H4 (cell line): ENCODE measurements at places on chromosomes 2 and 18.

DNA sequence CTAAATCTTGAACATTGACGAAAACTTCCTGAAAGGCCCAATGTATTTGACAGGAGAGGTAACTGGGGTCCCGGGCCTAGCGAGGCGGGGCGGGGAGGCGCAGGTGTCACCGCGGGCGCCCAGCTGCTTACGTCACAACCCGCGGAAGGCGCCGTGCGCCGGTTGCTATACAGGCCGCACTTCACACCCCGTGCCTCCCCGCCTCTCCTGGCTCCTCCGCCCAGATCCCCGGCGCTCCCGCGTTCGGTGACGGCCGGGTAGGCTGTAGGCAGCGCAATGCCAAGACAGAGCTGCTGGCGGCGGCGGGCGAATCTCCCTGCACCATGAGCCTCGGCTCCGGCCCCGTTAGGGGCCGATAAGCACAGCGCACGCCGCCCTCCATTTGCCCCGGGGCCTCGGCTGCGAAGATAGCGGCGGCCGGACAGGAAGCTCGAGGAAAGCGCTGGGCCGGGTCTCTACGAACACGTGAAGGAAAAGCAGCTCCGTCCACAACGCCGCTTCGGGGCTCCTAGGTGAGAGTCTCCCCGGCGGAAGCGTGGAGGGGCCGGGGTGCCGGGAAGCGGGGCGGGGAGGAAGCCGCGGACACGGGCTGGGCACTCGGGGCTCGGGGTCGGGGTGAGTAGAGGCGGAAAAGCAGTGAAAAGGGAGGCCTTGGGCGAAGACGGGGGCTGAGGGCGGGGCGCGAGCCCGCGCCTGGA lies at the start of gene RNF138:
RNF138 (plus strand) TSS at position 151 of the 698 bp plus-strand sequence. CDS start 903 bp downstream, outside the sequence.
- DNase-seq: peak; percentile 73

- no peak for DNase-seq
Observed at GRCh38 chr2:12923907-12924610, 207.3 kb downstream of the TRIB2 start.

- DNase-seq: no peak
Observed at GRCh38 chr2:60862642-60863041, 18.7 kb upstream of the REL start.

DNA sequence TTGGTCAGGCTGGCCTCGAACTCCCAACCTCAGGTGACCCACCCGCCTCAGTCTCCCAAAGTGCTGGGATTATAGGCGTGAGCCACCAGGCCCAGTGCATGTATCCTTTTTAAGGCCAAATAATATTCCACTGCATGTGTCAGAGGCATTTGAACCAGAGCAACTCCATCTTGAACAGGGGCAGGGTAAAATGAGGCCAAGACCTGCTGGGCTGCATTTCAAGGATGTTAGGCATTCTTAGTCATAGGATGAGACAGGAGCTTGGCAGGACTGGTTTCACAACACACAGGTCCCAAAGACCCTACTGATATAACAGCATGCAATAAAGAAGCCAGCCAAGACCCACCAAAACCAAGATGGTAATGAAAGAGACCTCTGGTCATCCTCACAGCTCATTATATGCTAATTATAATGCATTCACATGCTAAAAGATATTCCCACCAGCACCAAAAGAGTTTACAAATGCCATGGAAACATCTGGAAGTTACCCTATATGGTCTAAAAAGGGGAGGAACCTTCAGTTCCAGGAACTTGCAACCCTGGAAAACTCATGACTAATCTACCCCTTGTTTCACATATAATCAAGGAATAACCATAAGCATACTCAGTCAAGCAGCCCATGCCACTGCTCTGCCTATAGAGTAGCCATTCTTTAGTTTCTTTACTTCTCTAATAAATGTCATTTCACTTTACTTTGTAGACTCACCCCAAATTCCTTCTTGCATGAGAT lies 204.6 kb downstream of the RAB3GAP1 start:
- DNase-seq: no peak

- no peak for DNase-seq
Observed at GRCh38 chr2:240182001-240182400, 41.5 kb upstream of the OTOS start.

DNA sequence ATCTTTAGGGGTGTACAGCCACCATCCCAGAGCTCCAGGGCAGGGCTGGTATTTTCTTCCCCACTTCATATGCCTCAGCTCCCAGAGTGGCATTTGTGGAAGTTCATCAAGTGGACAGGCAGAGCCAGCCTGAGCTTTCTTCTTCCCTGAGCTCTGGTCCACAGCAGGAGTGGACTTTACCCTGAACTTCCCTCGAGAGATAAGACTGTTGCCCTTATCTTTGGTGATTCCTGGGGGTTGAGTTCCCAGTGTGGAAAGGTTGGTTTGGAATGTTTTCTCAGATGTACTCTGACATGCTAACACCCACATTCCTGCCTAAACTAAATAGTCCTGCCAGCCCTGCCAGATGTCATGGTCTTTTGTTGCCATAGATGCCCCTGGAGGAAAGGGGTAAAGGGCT lies 62.0 kb upstream of the LGALSL start:
- DNase-seq: no peak

DNA sequence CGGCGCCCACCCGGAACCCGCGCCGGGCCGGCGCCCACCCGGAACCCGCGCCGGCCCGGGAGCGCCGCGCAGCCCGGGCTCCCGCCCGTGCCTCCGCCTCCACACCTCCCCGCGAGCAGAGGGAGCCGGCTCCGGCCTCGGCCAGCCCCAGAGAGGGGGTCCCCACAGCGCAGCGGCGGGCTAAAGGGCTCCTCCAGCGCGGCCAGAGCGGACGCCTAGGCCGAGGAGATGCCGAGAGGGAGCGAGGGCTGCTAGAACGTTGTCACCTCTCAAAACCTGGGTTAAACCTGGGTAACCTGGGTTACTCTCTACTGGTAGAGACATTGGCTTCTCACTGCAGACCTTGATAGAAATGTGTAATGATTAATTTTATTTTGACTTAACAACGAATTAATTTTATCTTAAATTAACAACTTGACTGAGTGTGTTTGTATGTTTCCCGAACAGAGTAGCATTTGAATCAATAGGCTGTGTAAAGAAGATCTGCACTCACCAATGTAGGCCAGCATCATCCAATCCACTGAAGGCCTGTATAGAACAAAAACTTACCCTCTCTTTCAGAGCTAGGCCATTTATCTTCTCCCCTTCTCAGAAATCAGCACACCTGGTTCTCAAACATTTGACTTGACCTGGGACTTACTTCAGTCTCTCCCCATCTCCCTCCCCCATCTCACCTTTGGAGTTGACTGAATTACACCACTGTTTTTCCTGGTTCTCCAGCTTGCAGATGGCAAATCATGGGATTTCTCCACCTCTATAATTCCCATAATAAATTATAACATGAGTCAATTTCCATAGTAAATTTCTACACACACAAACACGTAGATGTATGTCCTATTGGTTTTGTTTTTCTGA lies 242.7 kb downstream of the ASXL3 start:
- DNase-seq: no peak

- DNase-seq: no peak
Observed at GRCh38 chr2:82690757-82691411, 1768.2 kb downstream of the SUCLG1 start.

DNA sequence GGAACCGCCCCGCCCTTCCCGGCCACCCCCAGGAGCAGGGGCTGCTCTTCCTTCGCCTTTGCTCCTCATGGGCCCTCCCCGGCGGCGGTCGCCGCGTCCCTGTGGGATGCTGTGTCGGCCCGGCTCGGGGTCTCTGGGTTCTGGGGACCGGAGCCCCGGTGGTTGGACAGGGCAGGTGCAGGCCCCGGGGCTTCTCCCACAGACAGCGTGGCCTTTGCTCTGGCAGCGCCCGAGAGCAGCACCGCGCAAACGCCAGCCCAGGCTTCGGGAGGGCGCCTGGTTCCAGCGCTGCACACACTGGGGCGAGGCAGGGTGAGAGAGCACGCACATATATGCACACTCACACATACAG lies 9.0 kb upstream of the KCNG2 start:
- DNase-seq: no peak

DNA sequence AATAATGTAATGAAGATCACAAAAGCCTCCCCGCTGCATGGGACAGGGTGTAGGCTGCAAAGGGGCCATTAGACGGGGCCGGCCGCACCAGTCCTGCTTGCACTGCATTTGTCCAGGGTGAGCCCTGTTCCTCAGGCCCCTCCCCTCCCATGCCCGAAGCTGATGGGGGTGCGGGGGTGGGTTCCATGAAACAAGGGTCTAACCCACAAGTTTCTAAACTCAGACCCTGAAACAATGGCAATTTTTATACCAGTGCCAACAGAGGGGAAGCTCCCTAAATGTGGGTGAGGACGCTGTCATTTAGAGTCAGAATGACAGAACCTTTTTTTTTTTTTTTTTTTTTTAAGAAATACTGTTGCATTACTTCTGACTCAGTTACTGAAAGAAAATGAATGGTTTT lies 39.7 kb downstream of the HS6ST1 start:
- DNase-seq: no peak

- no peak for DNase-seq
Observed at GRCh38 chr2:117794668-117795067, 19.8 kb upstream of the DDX18 start.

DNA sequence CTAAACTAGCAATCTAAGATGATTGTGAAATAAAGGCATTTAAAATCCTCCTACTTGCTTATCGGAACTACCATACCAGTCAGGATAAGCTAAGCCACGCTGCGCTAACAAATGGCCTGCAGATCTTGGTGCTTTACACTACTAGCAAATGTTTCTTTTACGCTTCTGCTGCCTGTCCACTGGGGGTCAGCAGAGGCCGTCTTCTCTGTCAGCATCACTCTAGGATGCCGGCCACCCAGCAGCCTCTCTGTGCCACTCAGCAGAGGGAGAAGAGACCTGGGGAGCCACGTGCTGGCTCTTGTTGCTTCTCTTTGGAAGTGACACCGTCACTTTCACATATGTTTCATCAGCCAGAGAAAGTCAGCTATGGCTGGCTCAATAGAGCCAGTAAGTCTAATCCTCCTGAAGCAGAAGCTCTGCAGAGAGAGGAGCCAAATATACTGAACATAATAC lies 36.6 kb downstream of the COPS8 start:
- peak; percentile 89 for DNase-seq

DNA sequence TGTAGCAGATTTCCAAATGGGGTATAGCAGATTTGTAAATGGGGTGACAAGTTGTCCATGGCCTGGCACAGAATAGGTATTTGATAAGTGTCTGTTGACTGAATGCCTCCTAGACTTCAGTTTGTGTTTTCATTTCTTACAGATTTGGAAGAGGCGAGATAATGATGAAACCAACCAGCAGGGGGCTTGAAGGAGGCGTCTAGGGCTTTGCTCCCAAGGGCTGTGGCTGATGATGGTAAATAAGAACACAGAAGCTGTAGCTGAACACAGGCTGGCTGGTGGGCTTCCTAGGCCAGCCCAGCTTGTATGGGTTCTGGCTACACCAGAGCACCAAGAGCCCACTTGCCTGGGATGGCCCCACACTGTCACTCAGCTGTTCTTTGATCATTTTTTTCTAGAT lies 19.4 kb downstream of the SFTPB start:
- peak; percentile 30 for DNase-seq

DNA sequence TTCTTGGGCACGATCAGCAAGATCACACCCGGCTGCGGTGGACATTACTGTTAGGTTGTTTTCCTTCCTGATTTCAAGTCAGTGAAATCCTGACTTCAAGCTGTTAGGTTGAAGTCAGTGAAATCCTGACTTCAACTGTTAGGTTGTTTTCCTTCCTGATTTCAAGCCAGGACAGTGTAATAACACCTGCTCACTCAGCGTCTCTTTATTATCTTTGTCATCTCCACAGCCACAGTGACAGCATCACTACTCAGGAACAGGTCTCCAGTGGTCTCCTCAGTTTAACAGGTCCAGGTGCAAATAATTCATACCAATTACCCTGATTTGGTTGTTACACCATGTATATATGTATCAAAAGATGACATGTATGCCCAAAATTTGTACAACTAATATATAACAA lies 208.1 kb upstream of the REG3G start:
- no peak for DNase-seq

- no peak for DNase-seq
Observed at GRCh38 chr2:23467618-23468017, 82.6 kb downstream of the KLHL29 start.

DNA sequence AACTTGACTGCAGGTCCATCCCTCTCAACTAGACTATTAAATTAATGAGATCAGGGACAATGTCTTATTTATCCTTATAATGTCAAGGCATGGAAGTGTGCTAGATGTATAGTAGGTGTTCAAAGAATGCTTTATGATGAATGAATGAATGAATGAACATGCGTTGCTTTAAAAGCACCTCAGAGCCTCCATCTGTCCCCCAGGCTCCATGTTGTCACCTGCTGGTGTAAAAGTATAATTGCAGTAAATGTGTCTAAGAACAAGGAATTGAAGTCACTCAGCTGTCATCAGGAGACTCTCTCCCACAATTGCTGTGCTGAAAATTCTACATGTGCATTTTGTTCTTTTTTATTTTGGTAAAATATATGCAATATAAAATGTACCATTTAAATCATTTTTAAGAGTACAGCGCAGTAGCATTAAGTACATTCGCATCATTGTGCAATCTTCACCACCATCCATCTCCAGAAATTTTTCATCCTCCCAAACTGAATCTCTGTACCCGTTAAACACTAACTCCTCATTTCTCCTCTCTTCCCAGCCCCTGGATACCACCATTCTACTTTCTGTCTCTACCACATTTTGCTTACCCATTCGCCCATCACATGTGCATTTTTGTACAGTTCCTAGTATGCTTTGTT lies 52.6 kb downstream of the GNAL start:
- DNase-seq: peak; percentile 28

DNA sequence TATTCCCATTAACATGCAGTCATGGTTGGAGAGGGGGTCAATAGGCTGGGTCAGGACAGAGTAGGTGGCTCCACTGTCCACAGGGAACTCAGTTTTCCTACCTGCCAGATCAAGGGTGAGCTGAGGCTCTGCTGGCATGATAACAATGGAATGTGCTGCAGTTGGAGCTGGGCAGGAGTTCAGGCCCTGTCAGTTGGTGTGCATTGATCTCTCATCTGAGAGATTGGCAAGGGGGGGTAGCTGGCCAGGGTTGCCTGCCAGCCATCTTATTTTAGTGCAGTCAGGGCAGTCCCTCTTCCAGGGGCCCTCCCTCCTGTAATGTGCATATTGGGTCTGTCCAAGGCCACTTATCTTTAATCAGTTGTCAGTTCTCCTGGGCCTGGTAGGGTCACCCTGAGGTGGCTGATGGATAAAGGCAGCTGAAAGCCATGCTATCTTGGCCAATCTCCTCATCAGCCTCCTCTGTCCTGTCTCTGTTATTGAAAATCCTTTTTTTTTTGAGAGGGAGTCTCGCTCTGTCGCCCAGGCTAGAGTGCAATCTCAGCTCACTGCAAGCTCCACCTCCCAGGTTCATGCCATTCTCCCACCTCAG lies 38.1 kb upstream of the CCBE1 start:
- DNase-seq: no peak

DNA sequence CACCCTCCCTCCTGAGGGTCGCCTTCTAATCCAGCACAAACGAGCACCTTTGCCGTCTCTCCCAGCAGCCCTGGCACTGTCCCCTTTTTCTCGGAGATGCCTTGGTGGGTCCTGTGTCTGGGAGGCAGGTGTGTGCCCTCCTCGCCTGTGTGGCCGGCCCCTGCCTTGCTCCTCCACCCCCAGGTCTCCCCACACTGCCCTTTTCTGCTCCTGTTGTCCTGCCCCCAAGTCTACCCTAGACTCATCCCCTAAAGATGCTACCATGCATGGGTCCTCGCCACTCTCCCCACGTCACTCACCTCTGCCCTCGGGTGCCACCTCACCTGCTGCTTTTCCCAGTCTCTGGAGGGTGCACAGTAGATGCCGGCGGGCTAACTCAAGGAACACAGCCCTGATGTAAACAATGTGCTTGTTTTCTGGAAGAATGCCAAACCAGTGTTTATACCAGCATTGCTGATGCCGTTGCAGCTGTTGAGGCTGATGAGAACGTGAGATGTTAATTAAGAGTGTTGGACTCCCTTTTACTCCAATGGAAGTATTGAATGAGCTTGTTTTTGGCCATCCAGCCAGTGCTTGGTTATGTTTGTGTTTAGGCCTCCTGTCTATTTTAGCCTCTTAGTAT lies 223.1 kb downstream of the AGAP1 start:
- peak; percentile 57 for DNase-seq
